T follicular helper cell (primary cell): ENCODE measurements at places on chromosomes 5 and 9.

DNA sequence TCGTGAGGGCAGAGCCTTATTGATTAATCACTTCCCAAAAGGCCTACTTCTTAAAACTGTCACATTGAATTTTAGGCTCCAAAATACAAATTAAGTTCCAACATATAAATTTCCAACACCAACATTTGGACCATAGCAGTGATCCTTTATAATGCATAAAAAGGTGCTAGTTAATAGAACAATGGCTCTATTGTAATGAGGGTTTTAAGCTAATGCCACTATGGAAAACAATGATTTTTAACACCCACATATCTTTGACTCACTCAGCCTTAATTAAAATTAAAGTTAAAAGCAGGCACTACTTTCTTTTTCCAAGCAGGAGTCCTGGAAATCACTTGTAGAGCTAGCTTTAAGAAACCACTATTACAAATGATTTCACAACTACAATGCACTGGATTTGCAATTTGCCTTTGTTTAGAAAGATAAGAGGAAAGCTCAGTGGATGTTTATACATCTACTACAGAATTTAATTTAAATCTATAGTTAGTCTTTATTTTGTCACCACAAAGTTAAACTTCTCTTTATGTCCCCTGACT lies 41.8 kb downstream of the DPYSL3 start:
- DNase-seq = no peak

DNA sequence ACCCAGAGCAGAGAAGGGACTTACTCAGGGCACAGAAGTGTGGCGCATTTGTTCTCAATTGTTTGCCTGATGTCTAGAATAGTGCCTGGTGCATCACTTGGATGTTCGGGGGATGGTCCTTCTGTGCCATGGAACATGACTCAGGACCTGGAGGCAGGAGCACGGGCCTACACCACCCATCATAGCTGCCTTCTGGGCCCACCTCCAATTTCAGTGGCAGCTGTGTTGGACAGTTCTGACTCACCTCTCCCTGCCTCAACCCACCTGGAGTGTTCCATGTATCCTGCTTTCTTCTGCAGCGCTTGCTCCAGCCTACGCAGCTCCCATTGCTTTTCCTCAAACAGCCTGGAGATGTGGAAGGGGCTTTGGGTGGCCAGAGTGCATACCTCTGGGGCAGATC lies 12.5 kb upstream of the CXCL14 start:
- DNase-seq = no peak

DNA sequence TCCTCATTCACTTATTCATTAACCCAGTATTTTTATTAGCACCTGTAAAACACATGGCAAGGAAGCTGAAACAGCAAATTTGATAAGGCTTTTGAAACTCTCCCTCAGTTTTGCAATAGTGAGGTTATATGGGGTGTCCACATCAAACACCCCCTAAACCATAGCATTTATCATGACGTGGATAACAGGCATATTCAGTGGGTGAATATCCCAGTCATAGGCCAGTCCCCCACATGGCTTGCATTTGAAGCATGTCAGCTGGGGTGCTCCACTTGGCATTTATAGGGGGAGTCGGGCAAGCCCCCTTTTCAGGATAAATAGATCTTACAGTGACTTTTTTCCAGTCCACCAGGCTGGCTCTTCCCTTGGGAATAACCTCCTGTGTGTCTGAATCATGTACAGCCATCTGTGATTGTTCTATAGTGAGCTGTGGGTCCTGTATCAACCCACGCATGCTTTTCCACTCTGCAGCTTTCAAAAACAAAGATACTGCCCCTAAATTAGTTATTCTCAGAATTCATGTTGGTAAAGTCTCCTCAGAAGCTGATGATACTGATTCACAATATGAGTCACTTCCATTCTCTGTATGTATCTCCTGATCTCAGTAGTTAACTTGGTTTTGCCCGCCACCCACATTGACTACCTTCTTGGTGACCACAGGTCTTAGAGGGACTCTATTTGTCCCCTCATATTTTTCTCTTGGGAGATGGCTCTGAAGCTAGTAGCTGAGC lies 84.4 kb upstream of the SPIN1 start:
- DNase-seq = no peak

DNA sequence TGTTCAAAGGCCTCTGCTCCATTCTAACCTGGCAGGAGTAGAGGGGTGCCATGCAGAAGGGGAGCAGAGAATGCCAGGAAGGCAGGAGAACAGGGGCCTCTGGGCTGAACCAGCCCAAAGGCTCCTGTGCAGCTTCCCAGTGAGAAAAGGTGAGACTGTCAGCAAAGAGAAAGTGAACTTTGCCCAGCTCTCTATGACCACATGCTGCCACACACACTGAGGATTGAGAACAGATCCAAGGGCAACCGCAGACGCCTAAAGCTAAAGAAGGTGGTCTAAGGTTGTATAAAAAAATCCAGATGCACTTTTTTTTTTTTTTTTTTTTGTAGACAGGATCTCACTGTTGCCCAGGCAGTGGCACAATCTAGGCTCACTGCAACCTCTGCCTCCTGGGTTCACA lies 51.4 kb downstream of the ALDH7A1 start:
- DNase-seq = no peak

DNA sequence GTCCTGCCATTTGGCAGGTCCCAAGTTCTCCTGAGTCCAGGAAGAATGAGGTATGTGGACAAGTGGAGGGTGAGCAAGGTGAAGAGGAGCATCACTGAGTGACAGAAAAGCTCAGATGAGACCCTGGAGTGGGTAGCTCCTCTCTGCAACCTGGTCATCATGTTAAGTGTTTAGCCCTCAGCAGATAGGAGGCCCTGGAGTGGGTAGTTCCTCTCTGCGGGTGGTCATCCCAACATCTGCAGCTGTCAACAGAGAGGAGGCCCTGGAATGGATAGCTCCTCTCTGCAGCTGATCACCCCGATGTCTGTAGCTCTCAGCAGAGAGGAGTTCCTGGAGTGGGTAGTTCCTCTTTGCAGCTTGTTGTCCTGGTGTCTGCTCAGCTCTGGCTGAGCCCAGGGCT lies 48.4 kb downstream of the NDUFAF2 start:
- DNase-seq = no peak

GRCh38 chr5:109825450-109825849 lies 135.7 kb downstream of the MAN2A1 start:
- DNase-seq = no peak

- DNase-seq = no peak
Observed at GRCh38 chr9:110357505-110357904, 19.8 kb upstream of the TXNDC8 start.

DNA sequence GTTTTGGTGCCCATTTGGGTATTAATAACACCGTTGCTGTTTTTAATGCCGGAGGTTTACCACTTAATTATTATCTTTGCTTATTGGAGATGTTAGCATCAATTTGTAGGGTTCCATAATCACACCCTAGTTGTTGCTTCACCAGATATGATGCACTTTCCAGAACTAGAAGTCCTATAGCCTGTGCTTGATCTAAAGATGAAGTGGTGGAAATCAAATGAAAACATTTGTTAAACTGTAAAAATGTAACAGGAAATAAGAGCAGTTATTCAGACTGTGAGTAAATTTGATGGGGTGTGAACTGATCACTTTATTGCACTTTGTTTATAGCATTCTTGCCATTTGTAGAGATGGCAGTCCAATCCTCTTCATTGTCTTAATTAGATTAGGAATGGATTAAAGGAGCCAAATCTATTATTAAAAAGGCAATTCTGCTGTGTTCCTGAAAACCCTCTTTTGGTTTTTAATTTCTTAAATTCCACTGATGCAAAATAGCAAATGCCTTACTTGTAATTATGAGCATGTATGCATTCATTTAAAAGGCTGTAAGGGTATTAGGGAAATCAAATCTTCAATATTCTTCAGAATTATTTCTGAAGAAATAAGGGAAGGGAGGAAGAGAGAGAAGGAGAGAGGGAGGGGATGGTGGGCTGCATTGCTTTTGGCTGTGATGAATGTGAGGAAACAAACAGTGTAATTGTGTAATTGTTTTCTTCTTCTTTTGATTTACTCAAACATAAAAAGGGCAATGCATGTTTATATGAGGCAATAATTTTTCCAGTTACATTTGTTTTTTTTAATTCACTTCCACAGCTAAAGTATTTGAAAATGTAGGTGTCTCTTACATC lies 675.2 kb upstream of the WWC1 start:
- DNase-seq = no peak

- DNase-seq = no peak
Observed at GRCh38 chr5:96227957-96228356, 205.1 kb downstream of the PCSK1 start.

GRCh38 chr5:127096328-127096993 lies 23.2 kb upstream of the C5orf63 start:
- DNase-seq = no peak

- DNase-seq = peak; percentile 41
Observed at GRCh38 chr9:35664531-35665470, at the start of gene ARHGEF39. ARHGEF39 (minus strand) TSS chr9:35665195; CDS start chr9:35665169, 26 bp downstream.

DNA sequence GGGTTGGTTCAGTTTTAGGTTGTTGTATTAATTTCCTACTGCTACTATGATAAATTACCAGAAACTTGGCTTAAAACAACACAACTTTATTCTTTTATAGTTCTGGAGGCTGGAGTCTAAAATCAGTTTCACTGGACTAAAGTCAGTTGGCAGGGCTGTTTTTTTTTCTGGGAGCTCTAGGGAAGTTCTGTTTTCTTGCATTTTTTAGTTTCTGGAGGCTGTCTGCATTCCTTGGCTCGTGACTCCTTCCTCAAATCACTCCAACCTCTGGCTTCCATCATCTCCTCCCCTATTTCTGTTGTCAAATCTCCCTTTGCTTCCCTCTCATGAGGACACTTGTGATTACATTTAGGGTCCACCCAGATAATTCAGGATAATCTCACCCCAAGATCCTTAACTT lies 51.3 kb upstream of the SUB1 start:
- no peak for DNase-seq

DNA sequence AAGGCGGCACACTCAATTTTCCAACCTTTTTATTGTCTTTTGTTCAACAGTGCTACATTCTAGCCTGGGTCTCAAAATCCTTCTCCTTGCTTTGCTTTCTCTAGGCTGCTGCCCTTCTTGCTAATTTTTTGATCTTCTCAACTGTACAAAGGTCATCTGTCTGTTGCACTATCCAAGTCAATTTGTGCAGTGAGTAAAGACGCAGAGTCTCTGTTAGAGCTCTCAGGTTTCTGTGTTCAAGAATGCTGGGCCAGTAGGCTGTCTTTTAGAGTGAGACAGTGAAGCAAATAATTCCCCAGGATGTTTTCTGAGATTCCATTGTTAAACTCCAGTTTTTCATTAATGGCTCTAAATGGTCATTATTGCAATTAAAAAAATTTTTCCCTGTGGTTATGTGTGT lies 255.7 kb upstream of the ACTBL2 start:
- no peak for DNase-seq

DNA sequence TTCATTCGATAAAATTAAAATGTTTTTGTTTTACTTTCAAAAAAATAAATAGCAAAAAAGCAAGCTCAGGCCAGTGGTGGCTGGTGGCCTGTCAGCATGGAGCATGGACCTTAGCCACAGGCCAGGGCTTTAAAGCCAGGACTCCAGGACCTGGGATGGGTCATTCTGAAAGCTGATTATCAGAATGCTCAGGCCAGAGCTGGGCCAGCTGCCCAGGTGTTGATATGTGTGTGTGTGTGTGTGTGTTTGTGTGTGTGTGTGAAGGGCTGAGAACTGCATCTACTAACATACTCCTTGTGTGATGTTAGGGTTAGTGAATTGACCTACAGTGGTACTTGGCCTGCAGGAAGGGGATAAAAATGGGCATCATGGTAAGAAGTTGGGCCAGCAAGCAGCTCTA lies 21.5 kb downstream of the PALM2AKAP2 start:
- DNase-seq = no peak

GRCh38 chr9:441126-441525 lies 226.5 kb downstream of the DOCK8 start:
- DNase-seq = no peak

DNA sequence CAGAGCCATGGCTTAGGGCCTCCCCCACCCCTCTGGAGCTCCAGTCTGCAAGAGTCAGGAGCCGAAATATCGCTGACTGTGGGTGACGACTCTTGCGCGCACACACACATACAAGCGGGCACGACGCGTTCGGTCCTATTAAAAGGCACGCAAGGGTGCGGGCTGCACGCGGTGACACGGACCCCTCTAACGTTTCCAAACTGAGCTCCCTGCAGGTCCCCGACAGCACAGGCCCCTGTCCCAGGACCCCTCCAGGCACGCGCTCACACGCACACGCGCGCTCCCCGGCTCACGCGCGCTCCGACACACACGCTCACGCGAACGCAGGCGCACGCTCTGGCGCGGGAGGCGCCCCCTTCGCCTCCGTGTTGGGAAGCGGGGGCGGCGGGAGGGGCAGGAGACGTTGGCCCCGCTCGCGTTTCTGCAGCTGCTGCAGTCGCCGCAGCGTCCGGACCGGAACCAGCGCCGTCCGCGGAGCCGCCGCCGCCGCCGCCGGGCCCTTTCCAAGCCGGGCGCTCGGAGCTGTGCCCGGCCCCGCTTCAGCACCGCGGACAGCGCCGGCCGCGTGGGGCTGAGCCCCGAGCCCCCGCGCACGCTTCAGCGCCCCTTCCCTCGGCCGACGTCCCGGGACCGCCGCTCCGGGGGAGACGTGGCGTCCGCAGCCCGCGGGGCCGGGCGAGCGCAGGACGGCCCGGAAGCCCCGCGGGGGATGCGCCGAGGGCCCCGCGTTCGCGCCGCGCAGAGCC lies at the start of gene GRIN1:
TSS of gene GRIN1 (plus strand) at position 433 of the 746 bp plus-strand sequence. CDS start 333 bp downstream, outside the sequence.
- no peak for DNase-seq

DNA sequence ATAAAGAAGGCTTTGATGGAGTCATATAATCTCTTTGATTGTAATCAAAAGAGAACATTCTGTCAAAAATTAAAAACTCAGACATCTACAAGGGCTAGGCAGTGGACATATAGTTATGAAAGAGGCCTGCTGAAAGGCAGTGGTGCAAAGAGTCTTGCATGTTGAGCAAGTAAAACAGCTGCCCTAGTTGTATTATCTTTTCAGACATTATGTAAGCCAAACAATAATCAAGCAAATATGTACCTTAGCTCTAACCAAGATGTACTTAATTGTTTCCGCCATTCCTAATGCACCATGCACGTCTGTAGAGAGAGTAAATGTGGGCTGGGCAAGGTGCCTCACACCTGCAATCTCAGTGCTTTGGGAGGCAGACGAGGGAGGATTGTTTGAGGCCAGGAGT lies 14.3 kb downstream of the GAPT start:
- no peak for DNase-seq

DNA sequence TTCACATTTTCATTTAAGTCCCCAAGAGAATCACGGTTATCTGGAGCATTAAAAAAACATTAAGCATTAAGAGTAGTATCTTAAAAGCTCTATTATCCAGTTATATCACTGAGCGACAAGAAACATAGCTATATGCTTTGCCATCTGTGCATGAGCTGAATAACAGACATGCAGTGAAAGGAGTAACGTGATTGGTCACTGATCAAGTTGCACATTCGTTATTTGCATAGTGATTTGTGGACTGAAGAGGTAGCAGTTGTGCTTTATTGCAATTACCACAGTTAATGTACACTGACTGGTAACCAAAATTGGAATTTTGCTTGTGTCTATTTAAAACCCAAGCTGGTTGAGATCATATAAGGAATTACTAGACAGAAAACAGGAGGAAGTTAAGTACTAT lies 107.4 kb downstream of the MCTP1 start:
- no peak for DNase-seq

GRCh38 chr9:117315236-117315635 lies 99.6 kb downstream of the ASTN2 start:
- DNase-seq = no peak
